ENCODE measurements at places on chromosomes 2 and 18. TPM values are rescaled to one million over a fixed set of nuclear protein-coding genes. Genes with fewer than 3 reads are reported as not detected.

DNA sequence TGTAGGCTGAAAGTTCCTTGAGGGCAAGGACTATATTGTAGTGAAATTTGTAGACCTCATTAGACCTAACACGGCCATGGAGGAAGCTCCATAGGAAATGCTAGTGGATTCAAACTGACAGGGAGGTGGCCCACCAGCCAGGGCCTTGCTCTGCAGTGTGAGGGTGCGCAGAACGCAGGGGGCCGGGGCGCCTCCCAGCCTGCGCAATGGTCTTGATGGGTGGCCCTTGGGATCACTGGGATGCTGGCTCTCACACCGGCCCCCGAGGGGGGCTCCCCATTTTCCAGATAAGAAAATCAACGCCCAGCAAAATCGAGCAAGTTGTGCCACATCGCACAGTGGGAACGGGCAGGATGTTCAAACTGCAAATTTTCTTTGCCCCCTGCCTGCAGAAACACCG, 655.4 kb downstream of the GALR1 start:
- no peaks in the 10 kb centered on the region for H3K27me3 ChIP-seq
- no peak overlapping the region for H3K4me3 ChIP-seq
- H3K36me3 ChIP-seq: no peaks in the 10 kb centered on the region
- no peak for DNase-seq
- H3K27ac ChIP-seq: no peak overlapping the region
- H3K4me1 ChIP-seq: no peaks in the 10 kb centered on the region

DNA sequence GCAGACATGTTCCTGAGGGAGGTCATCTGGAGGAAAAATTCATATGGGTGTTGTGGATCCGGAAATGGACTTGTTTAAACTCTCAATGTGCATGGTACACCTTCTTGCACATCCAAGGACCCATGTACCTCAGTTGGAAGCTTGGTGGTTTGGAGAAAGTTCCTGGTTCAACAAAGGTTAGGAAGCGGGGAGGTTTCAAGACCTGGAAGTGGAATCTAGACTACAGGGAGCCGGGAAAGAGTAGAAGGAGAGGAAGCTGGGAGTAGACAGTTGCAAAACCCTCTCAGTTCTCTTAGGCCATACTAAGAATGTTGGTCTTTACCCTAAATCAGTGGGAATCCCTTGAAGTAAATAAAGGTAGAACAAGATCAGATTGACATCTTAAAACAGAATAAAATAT, 209.8 kb upstream of the SPOPL start:
- no peaks in the 10 kb centered on the region for H3K4me1 ChIP-seq
- H3K4me3 ChIP-seq: no peak overlapping the region
- DNase-seq: no peak
- H3K27me3 ChIP-seq: no peaks in the 10 kb centered on the region

Gene RIT2
- total RNA-seq: not detected

Gene DYSF
- 10.1 TPM for total RNA-seq

Data from vagina (tissue), 2 donors.